ENCODE measurements at places on chromosomes 11 and 22.

DNA sequence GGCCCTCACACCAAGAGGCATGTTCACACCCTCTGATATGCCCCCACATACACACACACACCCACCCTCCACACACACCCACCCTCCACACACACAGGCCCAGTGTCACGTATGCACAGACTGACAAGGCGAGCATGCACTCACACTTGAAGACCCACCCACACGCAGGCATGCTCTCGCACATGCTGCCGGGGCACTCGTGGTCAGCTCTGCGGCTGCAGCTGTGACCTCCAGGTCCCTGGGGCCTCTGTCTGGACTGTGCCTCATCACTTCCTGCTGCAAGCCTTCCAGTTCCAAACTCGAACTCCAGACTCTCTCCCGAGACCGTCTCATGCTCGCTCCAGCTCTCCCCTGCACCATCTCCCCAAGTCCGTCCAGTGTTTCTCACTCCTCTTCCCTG, 9.5 kb downstream of the DCHS1 start:
- no peak for DNase-seq

DNA sequence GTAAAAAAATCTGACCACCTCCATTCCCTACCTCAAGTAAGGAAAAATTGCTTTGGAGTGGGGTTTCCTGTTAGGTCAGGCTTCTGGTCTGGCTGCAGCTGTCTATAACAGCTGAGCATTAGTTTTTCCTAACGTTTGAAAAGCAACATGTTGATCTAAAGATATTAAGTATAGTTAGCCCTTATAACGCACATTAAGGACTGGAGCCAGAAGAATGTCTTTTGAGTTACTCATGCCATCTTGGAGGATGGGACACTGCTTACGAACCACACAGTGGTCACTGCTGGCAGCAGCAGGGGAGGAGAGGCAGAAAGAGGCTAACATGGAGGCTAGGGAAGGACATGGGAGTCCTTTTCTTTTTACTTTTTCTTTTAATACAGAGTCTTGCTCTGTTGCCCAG, 44.1 kb upstream of the GDPD4 start:
- no peak for DNase-seq

- no peak for DNase-seq
Observed at GRCh38 chr22:24466716-24467328, 28.3 kb upstream of the UPB1 start.

- no peak for DNase-seq
Observed at GRCh38 chr11:126608658-126609057, 253.2 kb downstream of the ST3GAL4 start.

- no peak for DNase-seq
Observed at GRCh38 chr11:45473341-45473895, 187.3 kb upstream of the SYT13 start.

DNA sequence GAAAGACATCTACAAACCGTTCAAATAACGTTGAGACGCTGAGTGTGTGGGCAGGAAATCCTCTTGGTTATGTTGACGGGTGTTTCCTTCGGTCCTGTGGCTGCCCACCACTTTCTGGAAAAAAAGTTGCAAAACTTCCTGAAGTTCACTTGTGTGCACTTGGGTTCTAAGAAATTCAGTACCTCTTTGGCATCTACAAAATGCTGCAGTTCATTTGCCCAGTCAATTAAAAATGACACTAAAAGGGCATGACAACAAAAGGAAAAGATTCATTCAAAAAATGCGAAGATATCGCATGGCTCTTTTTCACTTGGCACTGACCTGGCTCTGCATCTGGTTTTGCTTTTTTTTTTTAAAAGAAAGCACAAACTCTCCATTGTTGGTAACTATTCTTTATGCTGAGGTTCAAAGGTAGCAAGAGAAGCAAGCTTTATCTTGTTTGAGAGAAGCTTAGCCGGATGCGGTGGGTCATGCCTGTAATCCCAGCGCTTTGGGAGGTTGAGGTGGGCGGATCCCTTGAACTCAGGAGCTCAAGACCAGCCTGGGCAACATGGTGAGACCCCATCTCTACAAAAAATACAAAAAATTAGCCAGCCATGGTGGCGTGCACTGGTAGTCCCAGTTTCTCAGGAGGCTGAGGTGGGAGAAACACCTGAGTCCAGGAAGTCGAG, 10.6 kb upstream of the XBP1 start:
- no peak for DNase-seq

DNA sequence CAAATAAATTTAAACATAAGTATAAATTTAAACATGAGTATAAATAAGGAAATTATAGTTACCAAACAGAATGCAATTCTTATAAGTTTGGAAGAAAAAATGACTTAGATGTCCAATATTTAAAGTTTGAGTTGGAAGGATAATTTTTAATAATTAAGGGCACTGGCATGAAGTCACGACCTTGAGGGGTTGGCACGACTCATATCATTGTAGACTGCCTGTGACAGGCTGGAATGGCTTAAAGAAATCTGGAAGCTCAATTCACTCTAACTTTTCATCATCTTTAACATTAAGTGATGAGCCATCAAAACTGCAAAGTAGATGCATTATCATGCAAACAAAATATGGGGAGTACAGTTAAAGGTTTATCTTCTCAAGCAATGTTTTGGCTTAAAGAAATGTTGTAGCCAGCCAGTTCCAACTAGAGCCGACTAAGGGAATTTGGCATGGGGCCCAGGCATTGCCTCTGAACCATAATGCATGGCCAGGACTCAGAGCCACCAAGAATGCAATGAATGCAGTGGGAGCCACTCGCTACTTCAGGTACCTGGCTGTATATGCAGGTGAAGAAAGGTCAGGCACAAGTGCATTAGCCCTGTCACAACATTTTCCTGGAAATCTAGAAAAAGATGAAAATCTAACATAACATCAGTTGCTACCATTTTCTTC, 33.4 kb downstream of the PGR start:
- no peak for DNase-seq

DNA sequence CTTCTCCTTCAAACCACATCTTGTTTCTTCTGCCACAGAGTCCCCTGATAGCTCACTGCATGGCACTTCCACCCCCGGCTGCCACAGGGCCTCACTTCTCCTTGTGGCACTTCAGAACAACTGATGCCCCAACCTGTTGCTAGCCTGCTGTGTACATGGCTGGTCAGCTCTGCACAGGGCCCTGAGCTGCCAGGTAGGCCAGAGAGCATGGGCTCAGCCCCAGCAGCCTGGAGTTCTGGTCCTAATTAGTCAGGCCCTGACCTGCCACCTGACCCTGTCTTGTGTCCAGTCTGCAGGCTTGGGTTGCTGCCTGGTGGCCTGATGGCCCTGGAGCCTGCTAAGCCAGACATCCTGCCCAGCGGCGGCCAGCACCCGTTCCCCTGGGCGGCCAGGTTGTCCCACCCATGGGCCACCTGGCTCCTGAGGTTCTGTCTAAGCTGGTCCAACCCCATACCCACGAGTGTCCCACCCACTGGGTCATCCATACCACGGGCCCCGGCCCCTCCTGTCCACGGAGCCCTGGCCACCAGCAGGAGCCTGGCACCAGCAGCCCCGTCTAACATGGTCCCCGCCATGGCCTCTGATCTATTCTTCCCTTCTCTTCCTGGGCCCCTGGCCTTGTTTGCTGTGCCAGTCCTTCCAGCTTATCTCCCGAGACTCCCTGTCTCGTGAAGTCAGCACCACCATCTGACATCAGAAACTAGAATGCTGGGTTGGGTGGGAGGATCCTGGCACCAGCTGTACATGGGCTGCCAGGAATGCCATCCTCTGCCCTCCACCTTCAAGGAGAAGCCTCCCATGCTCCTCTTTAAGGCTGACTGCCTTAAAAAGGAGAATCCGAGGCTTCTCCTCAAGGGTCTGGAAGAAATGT, 3.1 kb upstream of the CERK start:
- DNase-seq = no peak

DNA sequence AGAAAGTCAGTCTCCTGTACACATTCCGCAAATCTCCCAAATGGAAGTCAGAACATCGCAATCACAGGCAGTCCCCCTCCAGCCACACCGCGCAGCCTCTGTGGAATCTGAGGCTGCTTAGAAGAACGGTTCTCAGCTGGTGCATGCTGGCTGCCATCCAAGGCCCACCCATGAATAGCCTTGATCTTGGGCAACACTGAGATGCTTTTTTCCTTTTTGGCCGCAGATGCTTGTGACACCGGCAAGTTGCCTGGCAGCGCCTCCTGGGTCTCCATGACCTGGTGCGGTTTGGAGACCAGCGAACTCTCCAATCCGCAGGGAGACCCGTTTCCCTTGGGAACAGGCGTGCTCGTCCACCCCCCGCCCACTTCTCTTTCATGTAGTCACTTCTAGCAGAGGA, 26.3 kb upstream of the PHF21B start:
- DNase-seq = no peak

- DNase-seq = no peak
Observed at GRCh38 chr22:33579448-33580093, 340.7 kb downstream of the LARGE1 start.

DNA sequence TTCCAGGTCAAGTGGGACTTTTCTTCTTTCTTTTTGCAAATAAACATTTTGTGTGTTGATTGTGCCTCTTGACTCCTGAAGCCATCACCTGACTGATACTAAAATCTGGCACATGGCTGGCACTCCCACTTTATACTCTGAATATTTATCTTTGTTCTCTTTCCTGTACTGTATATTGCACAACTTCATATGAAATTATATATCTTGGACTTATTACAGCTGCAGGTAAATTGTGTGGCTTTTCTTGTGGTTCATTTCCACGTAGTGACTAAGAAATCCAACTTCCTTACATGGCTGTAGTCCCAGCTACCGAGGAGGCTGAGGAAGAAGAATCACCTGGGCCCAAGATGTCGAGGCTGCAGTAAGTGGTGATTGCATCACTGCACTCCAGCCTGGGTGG, 23.7 kb upstream of the OR5B12 start:
- DNase-seq = no peak

DNA sequence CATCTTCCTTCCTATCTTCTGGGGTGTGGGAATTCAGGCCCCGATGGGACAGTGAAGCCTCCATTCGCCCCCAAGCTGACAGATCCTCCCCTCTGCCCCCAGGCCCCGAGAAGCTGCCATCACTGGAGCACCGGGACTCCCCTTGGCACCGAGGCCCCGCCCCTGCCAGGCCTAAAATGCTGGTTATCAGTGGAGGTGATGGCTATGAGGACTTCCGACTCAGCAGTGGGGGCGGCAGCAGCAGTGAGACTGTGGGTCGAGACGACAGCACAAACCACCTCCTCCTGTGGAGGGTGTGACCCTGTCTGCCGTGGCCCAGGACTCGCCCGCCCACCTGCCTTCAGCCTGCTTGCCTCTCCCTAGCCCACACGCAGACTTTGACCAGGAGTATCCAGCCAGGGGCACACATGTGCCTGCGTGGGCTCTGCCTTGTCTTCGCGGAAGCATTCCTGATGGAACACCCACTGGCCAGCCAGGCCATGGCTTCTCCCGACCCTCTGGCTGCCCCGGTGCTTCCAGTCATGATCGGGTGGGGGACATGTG, 8.6 kb upstream of the RELT start:
- peak; percentile 25 for DNase-seq

- DNase-seq = no peak
Observed at GRCh38 chr22:26023104-26023775, 146.0 kb upstream of the SEZ6L start.

GRCh38 chr22:30254314-30254713, 7.8 kb upstream of the LIF start:
- DNase-seq = no peak

- no peak for DNase-seq
Observed at GRCh38 chr11:67252831-67253239, 13.4 kb upstream of the GRK2 start.

- no peak for DNase-seq
Observed at GRCh38 chr11:37364246-37364839, 766.3 kb upstream of the RAG2 start.

DNA sequence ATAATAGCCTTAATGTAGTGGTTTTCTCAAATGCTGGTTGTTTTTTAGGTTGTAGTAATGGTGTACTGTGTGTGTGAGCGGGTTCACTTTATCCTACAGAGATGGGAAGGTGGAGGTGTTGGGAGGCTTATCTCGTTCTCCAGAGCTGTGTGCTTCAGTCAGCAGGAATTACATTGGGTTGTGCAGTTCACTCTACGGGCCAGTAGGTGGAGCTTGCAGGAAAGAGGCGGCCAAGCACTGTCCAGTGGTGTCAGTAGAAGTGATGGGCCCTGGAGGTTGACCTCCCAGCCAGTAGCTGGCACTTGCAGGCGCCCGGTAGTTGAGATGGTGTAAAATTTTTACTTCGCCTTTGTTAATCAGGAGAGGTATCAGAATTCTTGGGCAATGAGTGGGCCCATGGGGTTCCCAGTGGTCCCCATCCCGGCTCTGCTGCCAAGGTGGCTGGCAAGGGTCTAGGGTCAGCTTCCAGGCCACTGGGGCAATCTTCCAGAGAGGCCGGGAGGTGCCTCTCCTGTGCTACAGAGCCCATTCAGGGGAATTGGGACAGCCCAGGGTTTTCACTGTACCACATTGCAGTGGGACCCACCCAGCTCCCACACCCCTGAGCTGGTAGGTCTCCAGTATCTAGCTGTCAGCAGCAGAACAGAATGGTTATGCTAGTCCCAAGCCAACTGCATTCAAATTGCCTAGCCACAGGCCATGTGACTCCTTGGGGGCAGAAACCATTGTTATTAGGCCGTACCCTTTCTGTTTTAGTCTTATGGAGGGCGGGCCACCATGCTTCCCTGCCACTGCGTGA, 43.9 kb downstream of the BIRC2 start:
- DNase-seq = peak; percentile 44

DNA sequence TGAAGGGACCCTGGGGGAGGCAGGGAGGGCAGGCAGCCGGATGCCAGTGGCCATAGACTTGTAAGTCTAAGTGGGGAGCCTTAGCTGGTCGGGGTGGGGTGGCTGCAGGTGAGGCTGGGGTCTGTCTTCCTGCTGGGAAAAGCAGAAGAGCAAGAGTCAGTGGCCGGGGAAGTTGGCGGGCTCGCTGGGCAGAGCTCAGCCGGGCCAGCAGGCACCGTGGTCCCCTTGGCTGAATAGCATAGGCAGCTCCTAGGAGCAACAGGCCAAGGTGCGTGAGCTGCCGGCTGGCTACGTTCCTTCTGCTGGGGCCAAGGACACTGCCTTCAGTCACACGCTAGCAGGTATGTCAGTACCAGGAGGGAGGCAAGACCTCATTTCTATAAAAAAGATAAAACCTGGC, 67.8 kb upstream of the A4GALT start:
- DNase-seq = no peak

DNA sequence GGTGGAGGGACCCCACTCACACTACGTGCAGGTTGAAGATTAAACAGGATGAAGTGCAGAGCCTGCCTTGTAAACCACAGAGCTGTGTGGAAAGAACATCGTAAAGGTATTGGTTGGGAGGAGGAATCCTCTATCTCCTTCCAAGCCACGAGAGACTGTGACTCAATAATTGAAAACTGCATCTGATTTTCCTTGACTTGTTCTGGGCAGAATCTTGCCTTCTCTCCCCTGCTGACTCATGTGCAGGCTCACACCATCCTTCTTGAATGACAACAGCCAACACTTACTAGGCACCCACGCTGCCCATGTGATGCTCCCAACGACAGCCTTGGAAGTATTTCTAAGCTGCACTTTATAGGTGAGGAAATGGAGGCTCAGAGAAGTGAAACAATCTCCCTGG, 563.0 kb downstream of the MIAT start:
- DNase-seq = no peak

GRCh38 chr11:93608364-93608763, 53.1 kb upstream of the CEP295 start:
- DNase-seq = no peak
